ENCODE measurements at places on chromosomes 4 and X.

DNA sequence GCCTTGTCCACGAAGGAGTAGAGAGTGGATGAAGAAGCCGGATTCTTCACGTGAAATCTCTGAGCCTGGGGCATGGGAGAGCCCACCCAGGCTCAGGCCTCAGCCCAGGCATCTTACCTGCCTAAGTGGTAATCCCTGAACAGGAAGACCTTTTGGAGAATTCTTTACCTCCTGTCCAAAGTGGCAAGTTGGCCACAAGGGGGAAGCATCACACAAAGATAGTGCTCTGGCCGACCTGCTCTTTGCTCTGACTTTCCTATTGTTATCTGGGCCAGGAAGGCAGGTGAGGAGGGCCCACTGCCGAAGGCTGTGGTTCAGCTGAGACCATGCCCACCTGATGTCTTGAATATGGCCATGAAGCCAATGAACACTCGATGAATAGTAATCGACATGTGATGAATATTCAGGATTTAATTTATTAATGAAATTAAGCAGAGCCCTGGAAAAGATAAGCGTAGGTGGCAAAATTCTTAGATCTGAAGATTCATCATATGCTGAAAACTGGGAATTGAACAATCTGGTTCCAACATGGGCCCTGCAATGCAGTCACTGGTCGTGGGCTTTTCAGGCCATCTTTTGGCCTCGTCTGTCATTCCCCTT, 93.8 kb downstream of the PDGFRA start:
- peak; percentile 16 for DNase-seq

- no peak for DNase-seq
Observed at GRCh38 chr4:7766661-7767345, 172.9 kb downstream of the AFAP1 start.

GRCh38 chrX:7225338-7225737, 77.4 kb upstream of the PUDP start:
- DNase-seq: no peak

- peak; percentile 98 for DNase-seq
Observed at GRCh38 chr4:76987153-76987591, 37.6 kb downstream of the SEPTIN11 start.

GRCh38 chrX:131397891-131398290, 108.8 kb upstream of the IGSF1 start:
- DNase-seq: no peak

All from skeletal muscle cell (primary cell).